GM12865 (cell line): ENCODE measurements at places on chromosomes 11 and 22.

DNA sequence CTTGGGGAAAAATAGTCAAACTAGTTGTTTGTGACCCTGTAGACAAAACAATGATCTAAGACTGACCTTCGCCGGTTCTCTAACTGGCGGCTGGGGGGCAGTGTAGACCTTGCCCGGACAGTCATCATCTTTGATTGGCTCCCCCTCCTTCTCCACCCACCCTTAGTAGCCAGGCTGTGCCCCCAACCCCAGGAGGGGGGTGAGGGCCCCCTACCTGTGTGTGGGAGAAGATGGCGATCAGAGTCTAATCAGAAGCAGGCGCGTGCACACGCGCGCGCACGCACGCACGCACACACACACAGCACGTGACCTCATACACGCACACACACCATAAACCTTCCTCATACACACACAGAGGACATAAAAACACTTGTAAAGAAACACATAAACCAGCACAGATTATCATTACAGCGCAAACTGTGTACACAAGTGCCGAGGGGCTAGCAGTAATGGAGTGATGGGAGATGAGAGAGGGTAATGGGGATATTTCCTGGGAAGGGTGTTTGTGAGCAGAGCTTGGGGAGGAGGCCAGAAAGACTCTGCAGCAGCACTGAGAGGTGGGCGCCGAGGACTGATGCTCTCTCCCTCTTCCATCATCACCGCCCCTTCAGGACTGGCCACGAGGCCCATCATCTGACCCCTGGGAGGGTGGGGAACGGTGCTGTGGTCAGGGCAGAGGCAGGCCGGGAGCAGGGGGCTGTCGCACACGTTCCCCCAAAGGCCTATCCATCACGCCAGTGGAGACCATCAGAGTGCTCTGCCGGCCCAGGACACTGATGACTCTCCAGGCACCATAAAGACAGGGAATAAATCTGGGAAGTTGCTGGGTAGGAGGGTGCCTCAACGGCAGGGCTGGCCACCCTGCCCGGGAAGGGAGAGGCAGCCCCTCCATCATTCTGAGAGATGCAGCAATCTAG lies 12.2 kb downstream of the NECTIN1 start:
- no peak for DNase-seq

- DNase-seq = no peak
These were observed 87.5 kb downstream of the NAV2 start for GRCh38 chr11:19800162-19800561.

DNA sequence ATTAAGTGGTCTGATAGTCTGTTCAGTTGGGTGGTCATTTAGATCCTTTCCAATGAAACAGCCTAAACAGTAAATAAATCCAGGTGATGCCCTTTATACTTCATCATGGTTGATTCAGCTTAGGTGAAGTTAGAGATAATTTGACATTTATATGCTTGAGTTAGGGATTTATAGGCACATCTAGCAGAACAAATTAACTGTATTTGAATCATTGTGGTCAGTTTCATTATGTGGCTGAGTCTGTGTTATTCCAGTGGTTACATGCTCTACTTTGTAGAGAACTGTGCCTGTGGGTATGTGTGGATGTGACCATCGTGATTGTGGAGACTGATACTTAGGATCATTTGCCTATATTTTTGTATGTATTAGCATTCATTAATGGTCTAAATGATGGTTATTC lies 194.6 kb downstream of the DDX10 start:
- DNase-seq = no peak

- DNase-seq = peak; percentile 30
These were observed 413.9 kb downstream of the TENM4 start for GRCh38 chr11:79026803-79027445.

- no peak for DNase-seq
These were observed 578 bp upstream of the NUP160 start for GRCh38 chr11:47848700-47849155.

DNA sequence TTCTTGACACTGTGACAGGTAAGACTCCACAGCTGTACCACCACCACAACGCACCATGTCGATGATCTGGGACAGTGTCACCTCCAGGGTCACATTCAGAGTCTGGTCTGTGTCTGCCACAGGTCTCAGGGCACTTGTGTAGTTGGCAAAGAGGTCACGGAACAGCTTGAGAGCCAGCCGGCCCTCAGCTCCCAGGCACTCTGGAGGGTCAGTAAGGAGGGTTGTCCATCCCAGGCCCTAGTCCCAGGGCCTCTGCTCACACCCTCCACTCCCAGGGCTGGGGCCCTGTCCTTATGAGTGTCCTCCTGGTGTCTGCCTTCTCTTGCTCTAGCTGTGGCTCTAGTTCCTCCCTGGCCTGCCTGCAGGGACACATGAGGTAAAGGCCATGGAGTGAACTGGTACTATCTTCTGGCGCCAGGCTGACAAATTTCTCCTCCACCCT lies 1.4 kb downstream of the CHRNA10 start:
- no peak for DNase-seq

GRCh38 chr22:50009251-50009650 lies 3.3 kb downstream of the IL17REL start:
- no peak for DNase-seq

DNA sequence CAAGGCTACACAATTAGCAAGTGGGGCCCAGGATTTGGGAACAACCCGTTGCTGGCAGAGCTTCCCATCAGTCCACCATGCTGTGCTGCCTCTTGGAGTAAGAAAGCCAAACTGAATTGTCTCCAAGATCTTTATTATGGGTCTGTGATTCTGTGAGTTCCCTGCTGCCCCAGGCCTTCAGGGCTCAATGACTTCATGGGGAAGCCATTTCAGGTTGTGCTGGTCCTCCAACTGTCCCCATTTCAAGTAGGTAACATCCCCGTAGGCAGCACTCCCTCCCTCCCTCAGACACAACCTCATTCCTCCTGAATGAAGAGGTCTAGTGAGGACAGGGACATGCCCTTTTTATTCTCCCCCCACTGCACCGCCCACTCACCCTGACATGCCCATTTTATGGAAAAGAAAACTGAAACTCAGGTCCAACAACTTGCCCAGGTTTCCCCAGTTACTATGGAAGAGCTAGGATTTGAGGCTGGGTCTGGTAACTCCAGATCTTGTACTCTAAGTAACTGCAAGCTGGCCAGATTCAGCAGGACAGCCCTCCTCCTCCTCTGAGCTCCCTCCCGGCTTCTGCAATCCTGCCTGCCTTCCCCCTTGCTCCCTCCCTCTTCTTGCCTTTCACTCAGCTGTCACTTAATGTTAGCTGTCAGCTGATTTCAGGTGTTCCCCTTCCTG lies 8.2 kb upstream of the YWHAH start:
- no peak for DNase-seq

DNA sequence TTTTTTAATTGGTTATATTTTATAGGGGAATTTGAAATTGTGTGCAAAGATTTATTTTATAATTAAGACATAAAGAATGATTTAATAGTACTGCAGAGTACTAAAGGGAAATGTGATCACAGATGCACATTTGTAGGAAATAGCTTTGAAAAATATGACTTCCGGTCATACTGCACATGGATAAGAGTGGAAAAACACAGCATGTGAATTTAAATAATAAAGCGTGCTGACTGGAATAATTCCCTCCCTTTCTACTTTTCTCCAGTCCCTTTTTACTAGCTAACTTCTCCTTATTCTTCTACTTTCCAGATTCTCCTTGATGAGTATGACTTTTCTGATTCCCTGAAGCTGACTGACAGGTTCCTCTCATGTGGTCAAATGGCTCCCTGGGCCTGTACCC lies 238.4 kb upstream of the CTSC start:
- DNase-seq = no peak

- no peak for DNase-seq
These were observed 21.2 kb downstream of the PDE2A start for GRCh38 chr11:72652873-72653630.

GRCh38 chr11:17887779-17888178 lies 125.1 kb downstream of the SERGEF start:
- no peak for DNase-seq

- DNase-seq = peak; percentile 74
These were observed 253.7 kb upstream of the CHORDC1 start for GRCh38 chr11:90476442-90477007.

GRCh38 chr22:32900886-32901635 lies 99.6 kb downstream of the TIMP3 start:
- no peak for DNase-seq

DNA sequence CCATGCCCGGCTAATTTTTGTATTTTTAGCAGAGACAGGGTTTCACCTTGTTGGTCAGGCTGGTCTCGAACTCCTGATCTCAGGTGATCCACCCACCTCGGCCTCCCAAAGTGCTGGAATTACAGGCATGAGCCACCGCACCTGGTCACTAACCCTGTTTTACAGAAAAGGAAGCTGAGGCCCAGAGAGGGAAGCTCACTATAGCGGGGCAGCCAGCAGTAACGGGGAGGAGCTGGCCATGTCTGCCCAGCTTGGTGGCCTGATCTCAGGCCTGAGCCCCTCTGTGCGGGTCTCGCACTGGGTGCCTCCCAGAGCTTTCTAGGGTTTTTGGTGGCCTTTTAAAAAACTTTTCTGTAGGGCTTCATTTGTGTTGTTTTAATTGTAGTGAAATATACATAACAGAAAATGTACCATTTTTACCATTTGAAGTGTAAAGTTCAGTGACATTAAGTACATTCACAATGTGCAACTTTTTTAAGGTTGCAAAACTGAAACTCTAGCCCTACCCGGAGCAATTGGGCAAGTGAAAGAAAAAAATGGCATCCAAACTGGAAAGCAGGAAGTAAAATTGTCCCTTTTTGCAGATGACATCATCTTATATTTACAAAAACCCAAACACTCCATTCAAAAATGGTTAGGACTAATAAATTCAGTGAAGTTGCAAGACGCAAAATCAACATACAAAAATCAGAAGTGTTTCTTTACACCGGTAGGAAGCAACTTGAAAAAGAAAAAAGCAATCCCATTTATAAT lies 14.5 kb upstream of the CYTH4 start:
- peak; percentile 49 for DNase-seq

DNA sequence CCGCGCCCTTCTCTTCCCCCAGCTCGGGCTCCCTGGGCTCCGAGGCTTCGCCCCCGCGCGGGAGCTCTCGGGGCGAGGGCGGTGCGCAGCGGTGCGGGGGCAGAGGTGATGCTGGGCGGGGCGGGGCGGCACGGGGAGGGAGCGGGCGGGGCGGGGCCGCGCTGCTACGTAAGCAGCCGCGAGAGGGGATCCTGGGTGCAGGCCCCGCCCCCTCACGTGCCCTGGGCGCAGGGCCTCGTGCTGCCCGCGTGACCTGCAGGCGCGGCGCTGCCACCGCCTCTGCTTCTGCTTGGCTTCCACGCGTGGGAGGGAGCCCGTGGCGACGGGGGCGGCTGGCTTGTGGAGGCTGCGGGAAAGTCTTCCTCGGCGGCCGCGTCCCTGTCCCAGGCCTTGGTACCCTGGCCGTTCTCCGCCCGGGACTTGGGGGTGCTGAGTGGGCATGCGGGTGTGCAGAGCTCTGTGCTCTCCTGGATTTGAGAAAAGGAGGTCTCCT lies 132.6 kb upstream of the HSD17B12 start:
- DNase-seq = no peak

DNA sequence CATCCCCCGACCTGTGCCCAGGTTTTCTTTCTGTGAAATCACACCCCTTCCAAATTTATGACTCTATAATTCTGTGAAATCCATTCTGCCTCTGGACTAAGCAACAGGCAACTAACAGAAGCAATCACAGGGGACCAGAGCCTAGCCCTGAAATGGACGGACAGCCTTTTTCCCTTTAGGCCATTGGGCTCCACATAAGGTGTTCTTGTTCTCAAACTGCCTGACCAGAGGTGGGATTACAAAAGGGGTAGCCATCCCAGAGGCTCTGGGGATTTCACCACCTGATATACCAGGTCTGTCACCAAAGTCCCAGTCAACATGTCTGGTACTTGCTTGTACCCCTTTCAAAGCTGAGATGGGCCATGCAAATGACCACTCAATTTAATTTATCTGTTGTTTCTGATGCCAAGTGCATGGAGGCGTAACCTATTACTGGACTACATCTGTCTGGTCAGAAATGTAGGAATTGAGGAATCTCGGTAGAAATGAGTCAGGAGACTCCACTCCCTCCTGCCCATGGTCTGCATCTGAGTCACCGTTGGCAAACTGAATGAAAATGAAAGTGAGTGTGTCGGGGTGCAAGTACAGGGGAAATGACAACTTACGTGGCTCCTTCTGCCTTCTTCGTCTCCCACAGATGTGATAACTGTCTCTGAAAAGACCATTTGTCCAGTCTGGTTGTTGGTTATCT lies 10.2 kb downstream of the DKK3 start:
- DNase-seq = peak; percentile 40

DNA sequence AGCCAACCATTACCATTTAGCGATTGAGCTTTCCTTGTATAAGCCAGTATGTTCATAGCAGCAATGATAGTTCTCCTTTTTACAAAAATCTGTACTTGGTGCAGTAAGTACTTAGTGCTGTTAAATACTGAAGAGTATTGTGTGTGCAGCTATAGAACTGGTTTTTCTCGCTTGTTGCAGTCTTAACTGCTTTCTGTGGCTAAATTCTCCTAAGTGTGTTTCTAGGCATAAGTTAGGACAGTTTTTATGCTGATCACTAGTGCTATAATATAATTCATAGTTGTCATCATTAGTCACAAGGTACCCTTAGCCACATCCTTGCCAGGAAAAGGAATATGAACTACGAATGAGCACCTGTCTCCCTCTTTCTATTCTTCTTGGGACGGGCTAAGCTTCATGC lies 107.7 kb downstream of the GRAMD1B start:
- DNase-seq = no peak
